ENCODE measurements at places on chromosomes 7 and 10.

DNA sequence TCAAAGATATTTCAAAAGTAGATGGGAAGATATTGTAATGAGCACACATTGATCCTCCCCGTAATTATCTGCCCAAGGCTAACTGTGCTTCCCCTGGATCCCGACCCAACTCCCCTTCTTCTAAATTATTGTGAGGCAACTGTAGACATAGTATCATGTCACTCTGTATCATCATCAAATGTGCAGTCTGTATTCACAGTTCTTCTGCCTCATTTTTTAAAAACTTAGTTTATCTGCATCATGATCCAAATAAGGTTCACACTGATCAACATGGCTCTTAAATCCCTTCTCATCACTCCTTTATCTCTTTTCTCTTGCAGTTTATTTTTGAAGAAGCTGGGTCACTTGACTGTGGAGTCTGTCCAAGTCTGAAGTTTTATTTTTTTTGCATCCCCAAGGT is 27.5 kb downstream of the CDCA7L start:
- DNase-seq: no peak

- DNase-seq: no peak
Measured at GRCh38 chr10:75405598-75406461, 4.3 kb upstream of the ZNF503 start.

GRCh38 chr10:58373442-58373827 is 11.8 kb upstream of the TFAM start:
- no peak for DNase-seq

DNA sequence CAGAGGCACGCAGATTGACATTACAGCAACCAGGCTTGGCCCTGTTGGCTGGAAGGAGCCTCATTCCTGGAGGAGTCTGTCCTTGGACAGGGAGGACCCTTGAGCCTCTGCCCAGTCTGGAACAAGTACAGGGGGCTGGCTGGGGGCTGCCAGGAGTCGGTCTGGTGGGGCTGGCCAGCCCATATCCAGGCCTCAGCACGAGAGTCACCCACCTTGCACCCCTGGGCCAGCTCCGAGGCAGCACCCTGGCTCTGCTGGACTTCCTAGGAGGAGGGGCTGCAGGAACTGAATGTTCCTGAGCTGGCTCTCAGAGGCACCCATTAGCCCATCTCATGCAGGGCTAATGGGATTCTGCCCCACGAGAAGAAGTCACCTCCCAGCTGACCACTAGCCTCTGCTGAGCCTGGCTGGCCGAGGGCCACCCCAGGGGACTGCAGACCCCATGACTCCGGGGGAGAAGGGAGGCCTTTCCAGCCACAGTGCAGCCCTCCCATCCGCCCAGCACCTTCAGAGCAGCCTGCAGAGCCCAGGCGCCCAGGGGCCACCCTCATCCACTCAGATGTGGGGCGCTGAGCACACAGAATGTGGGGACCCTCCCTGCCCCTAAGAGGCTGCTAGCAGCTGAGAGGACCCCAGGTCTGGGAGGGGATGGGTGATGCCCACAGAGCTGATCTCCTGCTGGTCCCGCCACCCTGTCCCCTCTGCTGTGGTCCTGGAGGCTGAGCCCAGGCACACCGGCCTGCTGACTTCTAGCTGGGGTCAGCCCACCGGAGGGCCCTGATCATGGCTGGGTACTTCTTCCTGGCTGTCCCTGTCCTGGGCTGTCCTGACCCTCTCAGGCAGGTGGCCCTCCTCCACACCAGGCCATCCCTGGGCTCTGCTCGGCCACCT is 14.8 kb upstream of the INPP5A start:
- DNase-seq: no peak

DNA sequence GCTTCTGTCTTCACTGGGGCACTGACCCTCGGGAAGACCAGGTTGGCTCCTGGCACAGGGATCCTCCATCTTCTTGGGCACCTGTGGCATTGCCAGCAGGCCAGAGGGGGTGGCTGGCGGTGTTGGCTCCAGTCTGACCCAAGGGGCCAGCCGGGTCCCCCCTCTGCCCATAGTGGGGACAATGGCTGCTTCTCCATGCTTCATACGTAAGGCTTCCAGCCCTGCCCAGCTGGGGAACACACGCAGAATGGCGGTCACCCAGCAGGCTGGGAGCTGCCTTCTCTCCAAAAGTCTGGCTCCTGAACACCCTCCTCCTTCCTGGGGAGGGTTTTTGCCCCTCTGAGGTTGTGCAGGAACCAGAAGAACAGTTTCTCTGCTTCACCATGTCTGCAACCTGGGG is 106.8 kb downstream of the NEURL1 start:
- no peak for DNase-seq

DNA sequence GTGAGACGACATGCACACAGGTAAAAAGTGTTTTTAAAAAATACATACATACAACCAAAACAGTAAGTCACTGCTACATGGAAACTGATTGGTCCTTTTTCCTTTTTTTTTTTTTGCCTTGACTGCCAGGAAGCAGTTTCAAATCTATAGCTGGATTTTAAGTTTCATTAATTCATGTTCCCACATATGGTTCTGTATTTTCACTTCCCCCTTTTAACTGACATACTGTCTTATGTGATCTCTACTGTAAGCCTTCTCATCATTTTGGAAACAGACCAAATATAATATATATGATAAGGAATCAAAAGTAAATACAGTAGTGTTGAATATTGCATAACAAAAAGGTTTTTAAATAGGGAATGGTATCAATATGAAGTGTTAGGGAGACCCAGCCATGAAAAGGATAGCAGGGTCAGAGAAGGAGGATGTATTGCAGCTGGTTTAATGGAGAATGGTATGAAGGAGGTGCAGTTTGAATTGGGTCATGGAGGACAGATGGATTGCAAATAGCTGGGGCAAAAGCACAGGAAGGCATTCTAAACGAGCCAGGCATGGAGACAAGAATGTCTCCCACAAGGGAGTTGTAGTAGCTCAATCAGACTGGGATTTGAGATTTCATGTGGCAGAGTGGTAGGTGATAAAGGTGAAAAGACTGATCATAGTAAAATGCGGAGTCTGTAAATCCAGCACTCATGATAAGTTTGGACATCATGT is 5.4 kb downstream of the CAV1 start:
- no peak for DNase-seq

DNA sequence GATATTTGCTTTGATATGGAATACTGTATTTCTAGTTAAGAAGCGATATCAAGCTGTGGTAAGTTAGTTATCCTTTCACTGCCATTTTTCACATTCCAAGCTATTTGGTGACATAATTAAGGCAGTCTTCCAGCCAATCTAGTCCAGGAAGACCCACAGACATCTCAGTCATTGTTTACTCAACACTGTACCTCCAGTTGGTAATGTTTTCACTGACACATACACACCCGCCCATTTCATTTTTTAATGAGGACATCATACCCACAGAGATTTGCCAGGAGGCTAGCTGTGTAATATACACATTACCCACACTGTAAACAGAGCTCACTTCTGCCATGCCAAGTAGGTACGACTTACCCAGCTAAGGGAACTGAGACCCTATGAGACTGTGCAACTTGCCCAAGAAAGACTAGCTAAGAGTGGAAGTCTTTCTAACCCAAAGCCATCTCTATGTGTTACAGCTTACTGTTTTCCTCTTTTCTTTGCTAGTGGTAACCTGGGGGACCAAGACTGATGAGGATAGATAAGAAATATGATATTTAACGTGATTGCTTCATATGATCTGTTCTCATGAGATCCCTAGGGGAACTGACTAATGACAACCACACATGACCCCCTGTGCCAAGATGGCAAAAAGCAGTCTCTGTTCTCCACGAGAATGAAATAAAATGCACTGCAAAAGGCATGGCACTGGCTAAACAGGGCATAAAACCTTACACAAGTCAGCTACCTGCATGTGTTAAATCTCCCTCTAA is 179.0 kb downstream of the DGKI start:
- no peak for DNase-seq

DNA sequence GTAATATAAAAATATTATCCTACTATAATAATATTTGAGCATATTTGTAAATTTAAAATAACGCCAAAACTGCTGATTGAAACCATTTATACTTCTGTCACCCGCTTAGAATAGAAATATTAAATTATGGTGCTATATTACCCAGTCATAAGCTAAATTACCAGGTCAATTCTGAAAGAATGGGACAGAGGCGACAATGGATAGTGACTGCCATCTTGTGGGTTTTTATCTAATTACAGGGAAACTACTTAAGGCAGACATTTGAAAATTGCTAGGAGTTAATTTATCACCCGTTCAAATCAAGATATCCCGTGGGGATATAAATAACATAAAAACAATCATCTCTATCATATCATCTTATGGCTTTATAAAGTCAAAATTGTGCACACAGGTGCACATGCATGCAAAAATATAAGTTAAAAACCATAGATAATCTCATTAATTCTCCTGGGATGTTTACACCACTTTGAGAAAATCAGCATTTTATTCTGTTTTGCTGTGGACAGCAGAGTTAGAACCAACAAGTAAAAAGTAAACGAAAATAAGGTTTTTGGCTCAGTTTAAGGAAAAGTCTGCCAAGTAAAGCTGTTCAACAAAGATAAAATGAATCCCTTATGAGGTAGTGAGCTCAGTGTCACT is 41.3 kb upstream of the HPSE2 start:
- DNase-seq: no peak

- no peak for DNase-seq
Measured at GRCh38 chr7:131326576-131326975, 1.1 kb upstream of the MKLN1 start.

DNA sequence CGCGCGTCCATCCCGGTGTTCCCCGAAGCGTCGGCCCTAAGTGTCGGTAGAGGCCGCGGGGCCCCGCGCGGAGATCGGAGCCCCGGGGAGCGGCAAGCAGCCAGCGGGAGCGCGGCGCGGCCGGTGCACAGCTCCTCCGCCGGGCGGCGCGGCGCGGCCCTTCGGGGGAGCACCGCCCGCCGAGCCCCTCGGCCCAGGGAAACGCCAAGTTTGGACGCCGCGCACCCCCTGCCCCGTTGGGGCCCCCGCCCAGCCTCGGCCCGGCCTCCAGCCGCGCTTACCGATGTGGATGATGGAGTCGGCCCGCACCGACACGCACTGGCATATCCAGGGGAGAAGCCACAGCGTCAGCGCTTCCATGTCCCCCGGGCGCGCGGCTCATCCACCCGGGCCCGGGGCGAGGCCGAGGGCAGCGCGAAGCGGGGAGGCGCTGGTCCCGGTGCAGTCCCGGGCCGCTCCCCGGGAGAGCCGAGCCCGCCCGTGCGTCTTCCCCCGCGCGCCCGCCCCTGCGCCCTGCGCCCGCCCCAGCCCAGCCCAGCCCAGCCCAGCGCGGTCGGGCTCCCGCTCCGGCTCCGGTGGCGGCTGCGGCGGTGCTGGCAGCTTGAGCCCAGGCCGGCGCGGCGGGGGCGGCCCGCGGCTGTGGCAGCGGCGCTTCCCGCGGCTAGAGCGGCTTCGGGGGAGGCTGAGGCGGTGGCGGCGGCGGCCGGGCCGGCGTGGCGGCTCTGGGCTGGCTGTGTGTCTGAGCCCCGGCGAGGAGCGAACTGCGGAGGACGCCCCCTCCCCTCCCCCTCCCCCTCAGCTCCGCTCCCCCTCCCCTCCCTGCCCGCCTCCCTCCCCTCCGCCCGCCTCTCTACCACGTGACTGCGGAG is at the start of gene GRID1:
TSS of gene GRID1 (minus strand) at position 763 of the 869 bp plus-strand sequence.
- no peak for DNase-seq

- no peak for DNase-seq
Measured at GRCh38 chr7:50714857-50715256, 67.8 kb downstream of the GRB10 start.
